T-helper 2 cell (primary cell): ENCODE measurements at places on chromosomes 4 and X.

- no peak for DNase-seq
Measured at GRCh38 chrX:97045470-97045869, 161.8 kb downstream of the RPA4 start.

DNA sequence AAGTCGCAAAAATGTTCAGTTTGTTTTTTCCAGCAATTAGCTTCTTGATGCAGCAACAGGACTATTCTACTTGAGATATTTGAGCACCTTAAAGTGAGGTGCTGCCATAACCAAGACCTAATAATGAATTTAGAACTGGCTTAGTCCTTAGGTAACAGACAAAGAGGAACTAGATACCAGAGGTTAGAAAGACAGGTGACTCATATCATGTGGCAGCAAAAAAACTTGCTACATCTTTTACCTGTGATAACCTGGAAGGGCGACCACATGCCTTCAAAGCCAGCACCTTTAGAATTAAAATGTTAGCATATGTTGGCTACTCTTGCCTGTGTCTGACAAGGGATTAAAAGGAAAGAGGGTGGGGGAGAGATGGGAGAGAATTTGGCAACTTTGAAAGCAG is 90.4 kb downstream of the ARHGAP6 start:
- no peak for DNase-seq

GRCh38 chr4:47053485-47053884 is 22.1 kb downstream of the GABRB1 start:
- no peak for DNase-seq

GRCh38 chr4:52204921-52205320 is 153.8 kb downstream of the SPATA18 start:
- DNase-seq: no peak

- no peak for DNase-seq
Measured at GRCh38 chr4:38949411-38950051, 81.9 kb downstream of the FAM114A1 start.
